ENCODE measurements at places on chromosomes 5 and 9.

DNA sequence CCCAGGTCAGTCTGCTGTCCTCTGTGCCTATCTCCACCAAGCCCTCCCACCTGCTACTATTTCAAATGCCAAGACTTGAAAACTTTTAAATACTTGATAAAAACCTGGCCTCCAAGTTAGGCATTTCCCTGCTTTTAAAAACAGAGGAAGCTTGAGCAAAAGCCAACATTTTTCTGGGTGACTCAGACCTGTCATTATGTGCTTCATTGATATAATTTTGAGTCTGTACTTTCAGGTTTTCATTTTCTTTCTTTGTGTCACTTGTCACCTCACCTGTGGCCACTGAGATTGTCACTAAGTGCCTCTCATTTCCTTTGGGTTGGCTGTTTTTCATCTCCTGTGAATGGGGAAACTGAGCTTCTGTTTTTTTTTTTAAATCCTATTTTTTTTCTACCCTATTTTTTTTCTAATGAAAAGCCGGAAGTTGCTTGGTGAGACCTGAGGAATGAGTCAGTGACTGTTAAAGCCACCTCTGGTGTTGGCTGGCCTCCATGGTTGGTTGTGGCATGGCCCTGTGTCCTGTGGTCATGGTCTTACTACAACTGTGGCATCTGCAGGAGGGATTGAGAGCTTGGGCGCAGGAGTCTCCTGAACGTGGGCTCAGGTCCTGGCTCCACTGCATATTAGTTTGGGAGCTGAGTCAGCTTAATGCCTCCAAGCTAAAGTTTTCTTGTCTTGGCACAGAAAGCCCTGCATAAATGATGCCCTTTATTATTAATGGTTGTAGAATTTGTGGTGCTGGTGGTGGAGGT lies 56.7 kb downstream of the ARHGAP26 start:
- no peak for DNase-seq

DNA sequence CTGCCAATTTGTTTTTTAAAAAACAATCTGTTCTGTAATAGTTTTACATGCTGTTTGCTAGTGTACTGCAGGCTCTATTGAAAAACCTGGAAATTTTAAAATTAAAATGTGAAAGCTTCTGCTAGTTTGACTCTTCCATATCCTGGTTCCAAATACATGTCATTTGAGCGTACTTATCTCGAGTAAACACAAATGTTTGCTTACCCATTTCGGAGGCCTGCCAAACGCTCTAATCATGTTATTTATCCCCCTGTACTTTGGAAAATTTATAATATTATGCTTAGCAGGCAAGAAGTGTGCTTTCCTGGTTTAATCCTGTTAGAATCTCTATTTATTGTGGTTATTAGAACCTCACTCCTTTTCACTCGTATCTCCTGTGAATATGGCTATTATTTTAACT lies 476.8 kb upstream of the CYLC2 start:
- peak; percentile 46 for DNase-seq

DNA sequence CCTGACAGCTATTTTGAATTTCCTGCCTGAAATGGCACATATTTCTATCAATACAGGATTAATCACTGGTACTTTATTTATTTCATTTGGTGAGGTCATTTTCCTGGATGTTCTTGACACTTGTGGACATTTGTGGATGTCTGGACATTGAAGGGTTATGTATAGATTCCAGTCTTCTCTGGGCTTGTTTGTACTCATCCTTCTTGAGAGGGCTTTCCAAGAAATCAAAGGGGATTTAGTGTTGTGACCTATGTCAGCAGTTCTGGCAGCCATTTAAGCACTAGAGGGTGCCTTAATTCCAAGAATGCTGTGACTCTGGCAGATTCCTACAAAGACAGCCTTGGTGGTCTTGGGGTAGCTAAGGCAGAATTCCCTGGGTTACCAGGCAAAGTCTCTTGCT lies 259.7 kb downstream of the CSNK1G3 start:
- no peak for DNase-seq

DNA sequence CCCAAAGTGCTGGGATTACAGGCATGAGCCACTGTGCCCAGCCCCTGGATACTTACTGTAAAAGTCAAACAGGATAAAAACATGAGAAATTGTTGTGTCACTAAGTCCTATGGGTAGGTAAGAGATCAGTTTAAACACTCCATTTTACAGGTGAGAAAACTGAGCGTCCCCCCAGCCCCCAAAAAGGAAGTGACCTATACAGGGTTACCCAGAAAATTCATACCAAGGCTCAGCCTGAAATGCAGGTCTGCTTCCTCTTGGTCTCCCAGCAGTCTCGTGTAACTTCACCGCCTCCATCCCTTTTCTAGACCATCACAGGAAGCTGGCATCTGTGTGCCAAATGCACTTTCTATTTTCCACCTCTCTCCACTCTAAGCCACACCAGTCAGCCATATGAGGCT lies 57.2 kb downstream of the TMOD1 start:
- DNase-seq: no peak

GRCh38 chr5:93349613-93350012 lies 231.4 kb downstream of the NR2F1-AS1 start:
- DNase-seq: peak; percentile 4

- peak; percentile 9 for DNase-seq
Observed at GRCh38 chr9:73081979-73082657, 69.5 kb upstream of the ANXA1 start.

DNA sequence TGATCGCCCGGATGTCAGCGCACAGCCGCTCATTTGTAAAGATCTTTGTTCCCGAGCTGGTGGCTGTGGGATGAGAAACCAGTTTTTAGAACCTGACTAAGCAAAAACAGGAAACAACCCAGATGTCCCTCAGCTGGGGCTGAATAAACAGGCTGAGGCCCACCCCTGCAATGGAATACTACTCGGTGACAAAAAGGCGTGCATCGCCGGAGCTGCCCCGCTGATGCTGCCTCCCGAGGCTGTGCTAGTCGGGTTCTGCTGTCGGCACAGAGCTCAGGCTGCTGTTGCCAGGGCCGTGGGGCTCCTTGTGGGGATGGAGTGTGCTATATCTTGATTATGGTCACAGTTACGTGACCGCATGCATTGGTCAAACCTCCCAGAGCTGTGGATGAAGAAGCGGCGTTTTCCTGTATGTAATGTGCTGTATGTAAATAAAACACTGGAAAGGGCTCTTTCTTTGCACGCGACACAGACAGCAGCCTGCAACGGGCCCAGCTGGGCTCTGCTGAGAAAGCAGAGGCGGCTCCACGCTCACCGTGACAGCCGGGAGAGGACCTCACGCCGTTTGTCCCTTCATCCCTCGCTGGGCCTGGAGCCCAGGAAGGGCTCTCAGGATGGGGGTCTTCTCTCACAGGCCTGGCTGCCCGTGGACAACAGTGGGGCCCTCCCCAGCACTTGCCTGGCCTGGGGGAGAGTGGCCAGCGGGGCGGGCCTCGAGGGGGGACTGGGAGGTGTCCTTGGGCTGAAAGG lies 51.5 kb upstream of the RNU6ATAC start:
- DNase-seq: no peak

- peak; percentile 1 for DNase-seq
Observed at GRCh38 chr5:132294728-132295504, 722 bp downstream of the SLC22A4 start.

GRCh38 chr5:37831821-37832534 lies 7.9 kb downstream of the GDNF start:
- no peak for DNase-seq

DNA sequence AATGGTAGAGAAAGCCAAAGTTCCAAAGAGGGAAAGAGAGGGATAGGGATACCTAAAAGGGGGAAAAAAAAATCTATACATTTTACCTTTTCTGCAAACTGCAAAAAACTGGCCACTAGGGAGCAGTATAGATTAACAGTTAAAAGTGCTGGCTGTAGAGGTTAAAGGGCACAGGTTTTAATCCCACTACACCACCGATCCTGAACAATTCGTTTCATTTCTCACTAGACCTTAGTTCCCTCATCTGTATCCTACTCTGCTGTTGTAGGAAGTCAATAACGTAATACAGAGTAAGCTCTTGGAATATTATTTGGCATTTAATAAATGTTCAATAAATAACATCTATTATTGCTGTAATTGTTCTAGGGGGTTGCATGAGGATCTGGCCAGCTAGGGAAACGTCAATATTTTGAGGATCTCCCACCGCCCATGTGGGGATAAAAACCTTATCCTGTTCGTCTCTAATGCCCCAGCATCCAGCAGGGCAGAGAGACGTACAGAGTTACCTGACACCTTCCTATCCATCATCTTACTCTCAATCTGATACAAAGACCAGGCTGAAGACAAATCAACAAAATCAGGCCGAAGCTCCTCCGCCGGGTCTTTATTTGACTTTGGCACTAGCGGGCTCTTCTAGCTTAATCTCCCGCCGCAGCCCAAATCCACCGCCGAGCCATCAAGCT lies 757 bp downstream of the CDC26 start:
- peak; percentile 86 for DNase-seq

- DNase-seq: no peak
Observed at GRCh38 chr5:36099748-36100147, 33.1 kb upstream of the UGT3A2 start.

DNA sequence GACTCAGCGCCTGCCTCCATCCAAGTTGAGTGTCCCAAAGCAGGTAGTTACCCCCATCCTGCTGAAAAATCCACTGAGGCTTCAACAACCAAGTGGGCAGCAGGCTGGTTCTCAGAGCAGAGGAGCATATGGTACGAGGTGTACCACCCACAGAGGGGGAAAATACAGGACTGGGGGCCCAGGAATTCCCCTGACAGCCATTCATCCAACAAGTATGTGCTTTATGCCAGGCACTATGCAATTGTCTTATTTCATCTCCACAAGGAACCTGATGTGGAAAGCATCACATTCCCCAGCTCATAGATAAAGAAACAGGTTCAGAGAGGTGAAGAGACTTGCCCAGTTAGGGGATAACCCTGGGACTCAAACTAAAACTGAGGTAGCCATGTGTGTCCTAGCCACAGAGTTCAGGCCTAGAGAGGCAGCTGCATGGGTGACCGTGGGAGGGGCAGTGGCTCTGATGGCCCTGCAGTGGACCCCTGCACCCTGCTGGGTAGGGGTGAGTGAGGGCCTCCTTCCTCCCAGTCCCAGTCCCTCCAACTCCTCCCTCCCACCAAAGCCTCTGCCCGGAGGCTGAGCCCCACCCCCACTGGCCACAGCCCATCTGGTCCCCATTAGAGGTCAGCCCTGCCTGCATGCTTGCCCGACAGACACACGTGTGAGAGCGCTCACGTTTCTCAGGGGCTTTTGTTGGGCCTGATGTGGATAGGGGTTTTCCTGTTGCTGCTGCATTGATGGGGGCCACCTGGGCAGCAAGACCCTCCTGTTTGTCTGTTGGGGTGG lies 11.5 kb downstream of the PDLIM4 start:
- no peak for DNase-seq

DNA sequence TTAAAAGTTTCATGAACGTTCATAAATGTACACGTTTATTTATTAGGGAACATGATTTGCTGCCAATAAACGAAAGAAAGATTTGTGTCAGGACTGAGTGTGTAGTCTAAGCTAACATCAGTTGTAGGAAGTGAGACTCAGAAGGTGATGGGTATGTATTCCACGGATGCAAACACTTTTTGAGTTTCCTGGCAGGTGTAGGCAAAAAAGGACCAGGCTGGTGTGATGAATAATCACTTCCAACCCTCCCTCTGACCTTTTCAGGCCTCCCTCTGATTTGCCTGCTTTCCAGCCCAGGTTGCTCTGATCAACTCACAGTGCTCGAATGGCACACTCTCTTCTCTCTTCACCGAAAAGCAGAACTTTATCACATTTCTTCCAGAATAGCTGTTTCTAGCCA lies 51.8 kb downstream of the BASP1 start:
- no peak for DNase-seq

- DNase-seq: no peak
Observed at GRCh38 chr9:137411645-137412380, 11.1 kb downstream of the EXD3 start.

- no peak for DNase-seq
Observed at GRCh38 chr9:137860361-137860760, 17.2 kb upstream of the CACNA1B start.

- no peak for DNase-seq
Observed at GRCh38 chr9:86406366-86406765, 52.2 kb upstream of the TUT7 start.

- no peak for DNase-seq
Observed at GRCh38 chr5:146588331-146589027, 72.5 kb upstream of the GPR151 start.

DNA sequence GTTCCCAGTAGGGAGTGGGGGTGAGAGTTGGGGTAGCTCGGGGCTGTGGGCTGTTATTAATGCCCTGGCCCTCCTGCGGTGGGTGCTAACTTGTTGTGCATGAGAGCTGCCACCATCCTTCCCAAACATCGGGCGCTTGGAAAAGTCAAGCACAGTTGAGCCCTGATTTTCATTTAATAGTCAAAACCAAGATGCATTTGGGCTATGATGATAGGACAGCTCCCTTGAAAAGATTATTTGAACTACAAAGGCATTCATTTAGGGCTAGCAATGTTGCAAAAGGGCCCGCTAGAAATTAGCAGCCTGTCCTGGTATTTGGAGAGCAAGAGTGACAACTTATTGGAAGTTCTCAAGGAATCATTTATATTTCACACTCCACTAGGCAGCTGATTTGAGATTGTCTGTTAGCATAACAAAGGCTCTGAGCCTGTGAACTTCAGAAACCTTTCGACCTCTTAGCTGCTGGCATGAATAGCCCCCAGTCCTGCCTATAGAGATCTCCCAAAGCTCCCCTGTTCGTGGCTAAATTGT lies 128.2 kb upstream of the TMEM161B start:
- DNase-seq: no peak

- DNase-seq: no peak
Observed at GRCh38 chr5:159224471-159224870, 15.1 kb upstream of the RNF145 start.

GRCh38 chr9:71853084-71853483 lies 57.9 kb downstream of the ABHD17B start:
- no peak for DNase-seq

GRCh38 chr9:36163049-36163785 lies 6.0 kb upstream of the CCIN start:
- DNase-seq: no peak

DNA sequence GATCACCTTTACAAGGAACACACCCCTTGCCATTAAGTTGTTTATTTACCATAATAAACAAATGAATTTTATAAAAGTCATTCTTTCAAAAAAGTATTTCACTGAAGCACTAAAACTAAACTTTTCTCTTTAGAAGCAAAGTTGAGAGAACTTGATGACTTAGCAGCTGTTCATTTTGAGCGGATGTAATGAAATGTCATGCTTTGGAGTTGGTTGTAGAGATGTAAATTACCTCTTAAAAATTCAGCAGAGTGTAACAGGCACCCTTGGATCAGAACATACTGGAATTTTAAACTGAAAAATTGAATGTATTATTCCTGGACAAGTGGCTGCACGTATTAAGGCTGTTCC lies 617.2 kb downstream of the PDE4D start:
- DNase-seq: no peak

DNA sequence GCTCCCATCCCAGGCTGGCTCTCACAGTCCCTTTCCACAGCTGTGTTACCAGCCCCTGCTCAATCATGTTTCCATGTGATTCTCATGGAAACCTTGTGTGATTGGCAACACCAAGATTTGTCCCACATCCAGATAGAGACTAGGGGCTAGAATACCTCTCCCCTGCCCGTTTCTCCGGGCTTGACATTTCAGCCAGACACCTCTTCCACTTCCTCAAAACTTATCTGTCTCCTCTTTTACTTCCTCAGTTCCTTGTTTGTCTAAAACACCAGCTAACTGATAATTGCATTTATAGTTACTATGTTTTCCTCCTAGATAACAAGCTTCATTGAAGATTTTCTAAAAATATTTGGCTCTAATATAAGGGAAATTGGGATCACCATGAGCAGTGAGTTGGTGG lies 16.6 kb upstream of the KCNMB1 start:
- DNase-seq: no peak

- DNase-seq: no peak
Observed at GRCh38 chr5:139389701-139390638, at the start of gene MZB1. Gene MZB1 (minus strand): TSS chr5:139389913. CDS start chr5:139389856, 57 bp downstream.

GRCh38 chr9:13555516-13555915 lies 276.0 kb upstream of the MPDZ start:
- no peak for DNase-seq
